ENCODE measurements at places on chromosomes 16 and 17.

- DNase-seq = no peak
These were observed 89.5 kb downstream of the WSCD1 start for GRCh38 chr17:6159541-6160231.

DNA sequence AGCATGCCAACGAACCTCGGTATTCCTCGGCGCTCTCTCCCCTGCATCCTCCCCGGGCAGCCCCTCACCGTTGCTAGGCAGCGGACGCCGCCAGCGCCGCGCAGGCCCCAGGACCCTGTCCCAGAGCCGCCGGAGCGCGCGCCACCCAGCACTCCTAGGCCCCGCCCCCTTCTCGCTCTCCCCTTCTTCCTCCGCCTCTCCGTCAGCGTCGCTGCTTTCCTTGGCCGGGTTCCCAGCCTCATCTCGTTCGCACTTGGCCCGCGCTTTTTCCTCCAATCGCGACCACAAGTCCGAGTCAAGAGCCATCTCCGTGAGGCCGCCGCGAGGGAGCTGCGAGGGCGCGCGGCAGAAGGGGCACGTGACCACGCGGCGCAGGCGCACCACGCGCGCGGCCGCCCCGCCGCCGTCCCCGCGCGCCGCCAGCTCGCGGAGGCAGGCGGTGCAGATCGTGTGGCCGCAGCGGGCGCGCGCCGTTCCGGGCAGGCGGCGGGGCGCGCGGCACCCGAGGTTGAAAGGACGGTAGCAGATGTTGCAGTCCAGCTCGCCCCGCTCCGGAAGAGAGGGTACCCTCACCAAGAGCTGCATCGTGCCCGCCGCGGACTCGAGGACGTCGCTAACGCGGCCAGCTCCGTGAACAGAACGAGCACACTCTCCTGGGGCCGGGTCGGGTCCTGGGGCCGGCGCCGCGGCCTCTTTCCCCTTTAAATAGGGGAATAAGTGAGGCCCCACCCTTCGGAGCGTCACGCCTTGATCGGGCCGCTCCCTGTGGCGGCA, at the start of gene RNF227:
Gene RNF227 (minus strand): TSS at position 679 of the 774 bp plus-strand sequence. CDS start 94 bp downstream, at position 585.
- peak; percentile 98 for DNase-seq

- DNase-seq = no peak
These were observed 22.5 kb upstream of the TBX2 start for GRCh38 chr17:61376931-61377838.

GRCh38 chr16:67766291-67766690, 40.1 kb downstream of the RANBP10 start:
- DNase-seq = no peak

DNA sequence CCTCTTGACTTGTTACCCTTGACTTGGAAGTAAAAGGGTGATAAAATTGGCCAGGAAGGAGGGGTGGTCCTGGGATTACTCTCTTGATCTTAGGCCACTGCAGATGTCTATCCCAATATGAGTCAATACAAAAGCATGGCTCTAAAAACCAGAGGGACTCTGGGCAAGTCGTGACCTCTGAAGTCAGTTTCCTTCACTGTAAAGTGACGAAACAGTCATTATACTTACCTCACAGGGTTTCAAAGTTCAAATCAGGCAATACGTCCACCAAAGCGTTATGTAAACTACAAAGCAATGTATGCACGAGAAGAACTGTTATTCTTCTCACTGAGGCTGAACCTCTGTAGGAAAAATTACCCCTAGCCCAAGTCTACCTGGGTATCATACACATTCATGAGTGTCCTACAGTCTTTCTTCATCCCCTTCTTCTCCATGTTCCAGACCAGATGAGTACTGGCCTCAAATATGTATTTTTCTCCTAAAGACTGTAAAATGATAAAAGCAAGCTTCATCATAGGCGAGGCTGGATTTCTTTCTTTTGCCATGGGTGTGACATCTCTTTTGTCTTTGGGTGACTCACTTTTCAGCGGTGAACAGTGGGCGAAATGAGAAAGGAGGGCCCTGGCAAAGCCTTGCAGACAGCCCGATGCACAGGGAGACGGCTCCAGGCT, 34.5 kb upstream of the CLEC18B start:
- DNase-seq = peak; percentile 48

DNA sequence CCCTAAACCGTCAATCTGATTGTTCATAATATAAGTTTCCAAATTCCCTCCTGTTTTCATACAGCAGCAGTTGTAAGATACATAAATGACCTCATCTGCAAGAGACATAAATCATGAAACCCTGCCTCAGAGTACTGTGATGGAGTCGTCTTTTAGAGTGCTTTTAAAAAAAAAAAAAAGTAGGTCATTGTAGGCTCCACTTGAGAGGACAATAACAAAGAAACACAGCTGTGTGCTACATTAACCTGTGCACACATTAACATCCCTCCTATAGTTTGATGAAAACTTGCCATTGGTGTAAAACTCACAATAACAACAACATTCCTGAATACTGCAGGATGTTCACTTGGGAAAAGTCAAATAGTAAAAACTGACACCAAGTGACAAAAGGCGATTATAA, 56.5 kb downstream of the XPO6 start:
- DNase-seq = peak; percentile 56

GRCh38 chr17:45703348-45703747, 80.8 kb upstream of the CRHR1 start:
- DNase-seq = no peak

- no peak for DNase-seq
These were observed 686 bp upstream of the MIEF2 start for GRCh38 chr17:18259621-18260331.

GRCh38 chr16:51938861-51939260, 608.1 kb downstream of the TOX3 start:
- DNase-seq = no peak

DNA sequence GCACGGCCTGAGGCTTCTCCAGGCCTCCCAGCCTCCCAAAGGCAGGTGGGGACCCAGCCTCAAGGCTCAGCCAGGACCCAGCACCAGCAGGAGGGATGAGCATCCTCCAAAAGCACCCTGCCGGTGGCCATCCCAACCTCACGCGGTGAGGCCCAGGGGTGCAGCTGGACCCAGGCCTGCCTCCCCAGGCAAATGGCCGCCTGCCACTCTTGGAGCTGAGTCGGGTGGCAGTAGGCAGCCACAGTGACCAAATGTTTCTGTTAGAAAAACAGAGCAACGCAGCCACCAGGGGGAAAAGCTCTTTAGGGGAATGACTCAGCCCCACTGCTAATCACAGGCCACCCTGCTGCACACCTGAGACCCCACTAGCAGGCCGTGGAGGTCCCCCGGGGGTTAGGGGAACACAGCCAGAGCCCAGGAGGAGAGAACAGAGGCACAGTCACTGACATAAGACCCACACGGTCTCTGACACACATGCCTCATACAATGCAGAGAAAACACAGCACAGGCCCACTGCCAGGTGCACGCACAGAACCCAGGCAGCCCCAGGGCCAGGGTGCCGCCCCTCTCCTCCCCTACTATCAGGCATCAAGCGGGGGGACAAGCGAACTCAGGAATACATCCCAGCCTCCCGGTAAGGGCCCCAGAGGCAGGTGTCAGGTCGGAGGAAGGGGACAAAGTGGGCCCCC, 12.4 kb downstream of the BCAR1 start:
- DNase-seq = no peak

DNA sequence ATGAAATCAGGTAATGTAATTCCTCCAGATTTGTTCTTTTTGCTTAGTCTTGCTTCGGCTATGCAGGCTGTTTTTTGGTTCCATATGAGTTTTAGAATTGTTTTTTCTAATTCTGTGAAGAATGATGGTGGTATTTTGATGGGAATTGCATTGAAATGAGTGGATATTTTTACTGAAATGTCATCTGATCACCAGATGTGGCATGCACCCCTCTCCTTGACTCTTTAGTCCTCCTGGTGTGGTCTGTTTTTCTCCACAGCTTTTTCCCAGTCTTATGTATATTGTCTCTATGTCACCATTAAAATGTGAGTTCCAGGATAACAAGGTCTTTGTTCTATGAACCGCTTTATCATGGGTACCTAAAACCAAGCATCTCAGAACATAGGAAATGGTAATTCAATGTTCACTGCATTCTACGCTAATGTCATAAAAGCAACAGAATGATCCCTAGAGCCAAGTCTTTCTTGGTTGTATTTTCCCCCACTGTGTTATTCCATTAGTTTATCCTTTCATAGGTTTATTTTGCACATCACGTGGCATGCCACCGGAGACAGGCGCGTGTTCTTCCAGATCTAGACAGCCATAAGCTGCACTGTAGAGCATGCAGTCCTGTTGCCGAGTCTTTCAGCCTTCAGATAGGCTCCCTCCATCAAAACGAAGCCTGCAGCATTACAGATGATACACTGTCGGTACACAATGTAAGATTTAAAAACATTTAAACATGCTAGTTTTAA, 172.5 kb downstream of the RPTOR start:
- no peak for DNase-seq

DNA sequence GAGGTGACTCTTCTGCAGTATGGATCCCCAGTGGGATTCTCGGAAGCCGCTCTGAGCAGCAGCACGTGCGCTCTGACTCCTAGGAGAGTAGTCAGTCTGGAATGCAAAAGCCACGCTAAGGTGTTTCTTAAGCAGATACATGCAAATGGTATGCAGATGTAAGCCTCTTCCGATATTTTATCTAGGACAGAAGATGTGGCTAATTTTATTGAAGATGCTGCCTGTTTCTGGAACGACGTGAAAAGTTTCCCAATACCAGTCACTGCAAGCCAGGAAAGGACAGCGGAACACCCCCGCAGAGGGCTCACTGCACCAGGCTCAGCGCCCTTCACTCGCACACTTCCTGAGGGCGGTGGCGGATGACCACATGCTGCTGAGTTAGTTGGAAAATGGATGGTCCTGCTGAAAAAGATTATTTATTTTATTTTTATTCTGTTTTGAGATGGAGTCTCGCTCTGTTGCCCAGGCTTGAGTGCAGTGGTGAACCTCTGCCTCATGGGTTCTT, 10.1 kb downstream of the FADS6 start:
- DNase-seq = no peak

Measured in endothelial cell of umbilical vein (primary cell).